Glutamatergic neuron (in vitro differentiated cells): ENCODE measurements at places on chromosomes 4 and X.
A peak's percentile ranks its signal among the peaks of the same experiment; 100 is the strongest.

DNA sequence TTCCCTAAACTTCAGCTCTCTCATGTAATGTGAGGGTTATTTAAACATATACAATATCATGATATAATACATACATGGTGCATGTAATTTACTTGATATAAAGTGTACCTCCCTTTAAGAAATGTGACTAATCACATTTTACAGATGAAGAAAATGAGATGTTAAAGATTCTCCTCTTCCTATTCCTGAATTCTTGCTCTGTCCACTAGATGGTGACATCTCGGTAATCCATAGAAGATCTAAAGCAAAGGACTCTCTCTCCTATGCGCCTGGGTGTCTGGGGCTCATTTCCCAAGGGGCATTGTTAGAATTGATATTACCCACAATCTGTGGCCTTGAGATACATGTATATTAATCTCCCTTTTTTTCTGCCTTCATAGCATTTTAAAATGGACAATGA, 804.9 kb downstream of the RAB28 start:
- no peak overlapping the region for H3K27ac ChIP-seq
- H3K36me3 ChIP-seq, result no peaks in the 10 kb centered on the region
- no peak for DNase-seq
- no peaks in the 10 kb centered on the region for H3K4me1 ChIP-seq

DNA sequence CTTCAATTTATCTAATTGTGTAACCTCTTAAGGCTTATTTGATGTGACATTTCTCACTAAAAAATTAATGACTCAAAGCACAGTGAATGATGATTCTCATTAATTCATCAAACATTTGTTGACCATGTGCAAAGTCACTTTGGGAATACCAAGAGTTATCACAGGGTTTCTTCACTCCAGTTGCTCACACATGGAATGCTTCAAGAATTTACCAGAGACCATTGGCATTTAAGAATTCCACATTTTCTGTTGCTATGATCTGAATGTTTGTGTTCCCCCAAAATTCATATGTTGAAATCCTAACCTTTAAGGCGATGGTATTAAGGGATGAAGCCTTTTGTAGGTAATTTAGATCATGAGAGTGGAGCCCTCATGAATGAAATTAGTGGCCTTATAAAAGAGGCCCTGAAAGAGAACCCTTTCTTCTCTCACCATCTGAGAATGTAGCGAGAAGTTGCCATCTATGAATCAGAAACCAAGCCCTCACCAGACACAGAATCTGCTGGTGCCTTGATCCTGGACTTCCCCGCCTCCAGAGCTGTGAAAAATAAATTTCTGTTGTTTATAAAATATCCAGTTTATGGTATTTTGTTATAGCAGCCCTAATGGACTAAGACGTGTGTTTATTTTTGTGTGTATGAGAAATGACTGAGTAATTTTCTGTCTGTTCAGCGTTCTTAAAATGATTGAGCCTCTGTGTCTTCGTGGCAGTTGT, 16.4 kb upstream of the SRPX start:
- no peaks in the 10 kb centered on the region for H3K4me1 ChIP-seq
- H3K27ac ChIP-seq, result no peak overlapping the region
- H3K36me3 ChIP-seq, result no peaks in the 10 kb centered on the region
- peaks cover 2% of the 10 kb centered on the region for H3K27me3 ChIP-seq
- no peak overlapping the region for H3K4me3 ChIP-seq

GRCh38 chrX:47366041-47366722, 4.2 kb upstream of the ZNF157 start:
- H3K4me3 ChIP-seq, result peak overlapping the region; percentile 92
- peaks cover 10% of the 10 kb centered on the region for H3K4me1 ChIP-seq
- H3K27me3 ChIP-seq, result peaks cover 2% of the 10 kb centered on the region
- DNase-seq, result peak; percentile 66
- H3K36me3 ChIP-seq, result no peaks in the 10 kb centered on the region

GRCh38 chr4:184310171-184310567, 92.5 kb upstream of the ENPP6 start:
- peaks cover 2% of the 10 kb centered on the region for H3K27me3 ChIP-seq
- no peaks in the 10 kb centered on the region for H3K4me1 ChIP-seq
- no peaks in the 10 kb centered on the region for H3K36me3 ChIP-seq

GRCh38 chr4:1473718-1474117, 67.5 kb upstream of the NKX1-1 start:
- peaks cover 5% of the 10 kb centered on the region for H3K27me3 ChIP-seq
- no peak overlapping the region for H3K27ac ChIP-seq
- no peak overlapping the region for H3K4me3 ChIP-seq
- peak; percentile 7 for DNase-seq

- peaks cover 8% of the 10 kb centered on the region for H3K4me1 ChIP-seq
- H3K27ac ChIP-seq, result no peak overlapping the region
- H3K36me3 ChIP-seq, result no peaks in the 10 kb centered on the region
- H3K27me3 ChIP-seq, result no peaks in the 10 kb centered on the region
- DNase-seq, result no peak
These were observed 30.2 kb downstream of the RBBP7 start for GRCh38 chrX:16839852-16840460.

DNA sequence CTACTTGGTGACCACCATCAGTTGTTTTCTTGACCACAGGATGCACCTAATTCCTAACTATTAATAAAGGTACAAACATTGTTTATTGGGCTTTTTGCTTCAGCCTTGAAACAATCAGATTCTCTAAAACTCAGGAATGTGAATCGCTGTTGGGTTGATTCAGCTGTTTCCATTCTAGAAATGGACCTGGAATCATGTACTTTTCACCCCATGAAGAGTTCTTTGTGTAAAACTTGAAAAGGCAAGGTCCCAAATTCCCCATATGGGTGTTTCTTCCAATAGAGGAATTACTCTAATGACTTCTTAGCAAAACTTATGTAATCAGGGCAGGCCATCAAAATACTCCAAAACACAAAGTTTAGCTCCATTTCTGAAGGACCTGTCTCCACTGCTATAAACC, 7.4 kb downstream of the AFAP1 start:
- peak overlapping the region; percentile 52 for H3K4me3 ChIP-seq
- peaks cover 9% of the 10 kb centered on the region for H3K27me3 ChIP-seq
- H3K4me1 ChIP-seq, result peaks cover 63% of the 10 kb centered on the region
- peak overlapping the region; percentile 12 for H3K27ac ChIP-seq
- H3K36me3 ChIP-seq, result no peaks in the 10 kb centered on the region

- no peak overlapping the region for H3K4me3 ChIP-seq
- H3K27me3 ChIP-seq, result peaks cover 2% of the 10 kb centered on the region
- DNase-seq, result peak; percentile 14
- no peak overlapping the region for H3K27ac ChIP-seq
- no peaks in the 10 kb centered on the region for H3K4me1 ChIP-seq
These were observed 225.7 kb upstream of the PSAPL1 start for GRCh38 chr4:7660176-7661039.

DNA sequence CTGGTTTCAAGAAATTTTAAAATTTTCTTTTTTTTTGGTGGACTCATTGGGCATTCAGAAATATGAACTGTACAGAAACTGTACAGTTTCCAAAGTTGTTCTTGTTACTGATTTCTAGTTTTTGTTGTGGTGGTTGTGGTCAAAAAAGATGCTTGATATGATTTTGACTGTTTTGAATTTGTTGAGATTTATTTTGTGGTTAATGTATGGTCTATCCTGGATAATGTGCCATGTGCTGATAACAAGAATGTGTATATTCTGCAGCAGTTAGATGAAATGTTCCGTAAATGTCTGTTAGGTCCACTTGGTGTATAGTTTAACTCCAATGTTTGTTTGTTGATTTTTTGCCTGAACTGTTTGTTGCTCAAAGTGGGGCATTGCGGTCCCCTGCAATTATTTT, 127.6 kb upstream of the NUDT6 start:
- H3K36me3 ChIP-seq, result peaks cover 28% of the 10 kb centered on the region
- H3K4me3 ChIP-seq, result no peak overlapping the region
- no peak for DNase-seq
- no peaks in the 10 kb centered on the region for H3K4me1 ChIP-seq

- H3K36me3 ChIP-seq, result no peaks in the 10 kb centered on the region
- DNase-seq, result no peak
- no peak overlapping the region for H3K27ac ChIP-seq
- peaks cover 3% of the 10 kb centered on the region for H3K27me3 ChIP-seq
These were observed 566.5 kb upstream of the GNPDA2 start for GRCh38 chr4:45292844-45293243.

- no peaks in the 10 kb centered on the region for H3K4me1 ChIP-seq
- no peak overlapping the region for H3K27ac ChIP-seq
- no peak for DNase-seq
- no peaks in the 10 kb centered on the region for H3K36me3 ChIP-seq
These were observed 33.2 kb downstream of the HTT start for GRCh38 chr4:3107691-3108121.

- no peak overlapping the region for H3K4me3 ChIP-seq
- H3K27ac ChIP-seq, result no peak overlapping the region
- DNase-seq, result no peak
These were observed 91.5 kb upstream of the PPARGC1A start for GRCh38 chr4:23981328-23981727.

DNA sequence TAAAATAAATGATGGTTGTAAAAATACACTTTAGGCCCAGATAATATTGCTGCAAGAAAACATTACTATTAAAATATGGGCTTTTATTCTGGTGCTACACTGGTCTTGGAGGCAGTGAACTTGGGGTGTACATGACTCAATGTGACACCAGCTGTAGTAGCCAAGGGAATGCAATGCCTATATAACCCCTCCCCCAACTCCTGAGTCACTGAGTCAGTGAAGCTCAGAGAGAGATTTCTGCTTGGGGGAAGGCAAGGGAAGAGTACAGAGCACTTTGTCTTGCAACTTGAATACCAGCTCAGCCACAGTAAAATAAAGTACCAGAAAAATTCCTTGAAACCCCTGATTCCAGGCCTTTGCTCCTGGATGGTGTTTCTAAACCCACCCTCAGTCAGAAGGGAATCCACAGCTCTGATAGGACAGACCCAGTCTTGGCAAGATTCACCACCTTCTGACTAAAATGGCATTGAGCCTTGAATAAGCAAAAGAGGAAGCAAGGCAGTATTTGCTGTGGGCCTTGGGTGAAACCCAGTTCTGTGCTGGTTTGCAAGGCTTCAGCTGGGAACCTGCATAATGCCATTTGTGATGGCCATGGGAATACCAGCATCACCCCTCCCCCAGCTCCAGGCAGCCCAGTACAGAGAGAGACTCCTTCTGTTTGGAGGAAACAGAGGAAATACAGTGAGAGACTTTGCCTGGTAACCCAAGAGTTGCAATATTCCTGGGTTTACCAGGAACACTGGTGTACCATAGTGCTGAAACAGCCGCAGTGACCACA, 209.9 kb downstream of the IQCM start:
- H3K4me1 ChIP-seq, result no peaks in the 10 kb centered on the region
- no peak for DNase-seq
- H3K4me3 ChIP-seq, result no peak overlapping the region
- H3K27ac ChIP-seq, result no peak overlapping the region

- DNase-seq, result no peak
- peaks cover 5% of the 10 kb centered on the region for H3K4me1 ChIP-seq
- no peak overlapping the region for H3K4me3 ChIP-seq
- no peaks in the 10 kb centered on the region for H3K27me3 ChIP-seq
These were observed 114.0 kb upstream of the FTHL17 start for GRCh38 chrX:31185884-31186283.

- peaks cover 5% of the 10 kb centered on the region for H3K36me3 ChIP-seq
- H3K27me3 ChIP-seq, result peaks cover 5% of the 10 kb centered on the region
- no peaks in the 10 kb centered on the region for H3K4me1 ChIP-seq
- H3K27ac ChIP-seq, result no peak overlapping the region
- no peak for DNase-seq
- H3K4me3 ChIP-seq, result no peak overlapping the region
These were observed 58.3 kb upstream of the DHRSX start for GRCh38 chrX:2559124-2559523.

- H3K27ac ChIP-seq, result no peak overlapping the region
- no peak for DNase-seq
- H3K4me3 ChIP-seq, result no peak overlapping the region
- H3K36me3 ChIP-seq, result no peaks in the 10 kb centered on the region
- H3K27me3 ChIP-seq, result peaks cover 2% of the 10 kb centered on the region
- H3K4me1 ChIP-seq, result peaks cover 8% of the 10 kb centered on the region
These were observed 100.6 kb downstream of the RASL11B start for GRCh38 chr4:52962721-52963120.

DNA sequence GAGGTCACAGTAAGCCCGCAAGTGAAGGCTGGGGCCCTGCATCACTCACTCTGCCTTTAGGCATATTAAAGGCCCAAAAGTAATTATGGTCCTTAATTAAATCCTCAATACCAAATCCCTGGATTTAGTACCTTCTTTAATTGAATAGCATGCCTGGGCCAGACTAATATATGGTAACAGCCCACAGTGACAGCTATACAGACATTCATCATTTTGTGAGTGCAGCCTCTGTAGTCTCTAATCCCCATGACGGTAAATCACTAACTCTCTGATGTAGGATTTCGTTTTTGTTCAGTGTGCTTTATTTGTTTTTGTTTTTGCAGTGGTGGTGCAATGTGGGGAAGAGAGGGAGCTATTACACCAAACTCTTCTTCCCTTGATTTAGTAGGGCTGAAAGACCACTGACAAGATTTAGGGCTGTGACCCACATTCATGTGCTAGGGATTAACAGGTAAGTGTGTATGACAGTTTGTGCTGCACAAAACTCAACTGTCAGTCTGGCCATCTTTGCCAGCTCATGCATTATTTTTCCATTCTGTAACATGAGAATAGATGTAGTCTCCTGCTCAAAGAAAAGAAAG, 60.6 kb upstream of the SLC39A8 start:
- no peak overlapping the region for H3K27ac ChIP-seq
- DNase-seq, result no peak
- H3K4me3 ChIP-seq, result no peak overlapping the region
- no peaks in the 10 kb centered on the region for H3K27me3 ChIP-seq
- no peaks in the 10 kb centered on the region for H3K36me3 ChIP-seq
- H3K4me1 ChIP-seq, result peaks cover 3% of the 10 kb centered on the region

DNA sequence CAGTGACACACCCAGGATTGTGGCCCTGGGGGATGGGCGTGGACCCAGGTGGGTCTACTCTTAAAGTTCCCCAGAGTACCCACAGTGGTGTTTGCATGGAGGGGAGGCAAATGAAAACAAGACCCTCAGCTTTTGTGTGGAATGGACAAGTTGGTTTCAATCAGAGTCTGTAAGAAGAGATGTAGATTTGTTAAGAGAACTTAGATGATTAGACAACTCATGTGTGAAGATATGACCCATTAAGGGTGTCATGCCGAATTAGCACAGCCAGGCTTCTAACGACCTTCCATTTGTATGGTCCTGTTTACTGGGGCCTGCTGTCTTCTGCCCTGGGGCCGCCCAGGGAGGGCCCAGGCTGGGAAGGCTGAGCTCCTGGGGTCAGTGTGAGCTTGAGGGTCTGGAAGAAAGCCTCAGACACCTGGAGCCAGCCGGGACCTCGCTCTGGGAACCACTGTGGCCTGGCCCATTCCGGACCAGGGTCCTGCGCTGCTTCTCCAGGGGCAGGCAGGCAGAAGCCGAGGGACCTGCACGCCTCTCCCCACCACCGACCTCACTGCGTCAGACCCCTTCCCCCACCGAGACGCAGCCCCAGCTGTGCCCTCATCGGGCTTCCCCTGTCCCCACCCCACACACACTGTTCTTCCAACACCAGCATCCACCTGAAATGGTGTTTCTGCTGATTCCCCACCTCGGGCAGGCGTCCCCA, 20.4 kb downstream of the UVSSA start:
- peaks cover 10% of the 10 kb centered on the region for H3K36me3 ChIP-seq
- H3K27me3 ChIP-seq, result no peaks in the 10 kb centered on the region
- no peak overlapping the region for H3K27ac ChIP-seq

GRCh38 chrX:107731831-107732502, 43.6 kb downstream of the TSC22D3 start:
- H3K36me3 ChIP-seq, result no peaks in the 10 kb centered on the region
- no peaks in the 10 kb centered on the region for H3K27me3 ChIP-seq
- no peak overlapping the region for H3K27ac ChIP-seq
- DNase-seq, result no peak
- H3K4me1 ChIP-seq, result peaks cover 2% of the 10 kb centered on the region

GRCh38 chr4:36348403-36348938, 67.1 kb downstream of the DTHD1 start:
- H3K27ac ChIP-seq, result no peak overlapping the region
- DNase-seq, result no peak
- no peak overlapping the region for H3K4me3 ChIP-seq
- peaks cover 4% of the 10 kb centered on the region for H3K4me1 ChIP-seq
- no peaks in the 10 kb centered on the region for H3K36me3 ChIP-seq
